Central memory CD8-positive, alpha-beta T cell (primary cell): ENCODE measurements at places on chromosomes 16 and 17.

- peak; percentile 76 for DNase-seq
Measured at GRCh38 chr16:3027983-3028715, 4.3 kb downstream of the THOC6 start.

- no peak for DNase-seq
Measured at GRCh38 chr17:68102318-68102758, 66.8 kb downstream of the KPNA2 start.

GRCh38 chr17:27550291-27550930 is 80.6 kb upstream of the LGALS9 start:
- DNase-seq, result no peak

DNA sequence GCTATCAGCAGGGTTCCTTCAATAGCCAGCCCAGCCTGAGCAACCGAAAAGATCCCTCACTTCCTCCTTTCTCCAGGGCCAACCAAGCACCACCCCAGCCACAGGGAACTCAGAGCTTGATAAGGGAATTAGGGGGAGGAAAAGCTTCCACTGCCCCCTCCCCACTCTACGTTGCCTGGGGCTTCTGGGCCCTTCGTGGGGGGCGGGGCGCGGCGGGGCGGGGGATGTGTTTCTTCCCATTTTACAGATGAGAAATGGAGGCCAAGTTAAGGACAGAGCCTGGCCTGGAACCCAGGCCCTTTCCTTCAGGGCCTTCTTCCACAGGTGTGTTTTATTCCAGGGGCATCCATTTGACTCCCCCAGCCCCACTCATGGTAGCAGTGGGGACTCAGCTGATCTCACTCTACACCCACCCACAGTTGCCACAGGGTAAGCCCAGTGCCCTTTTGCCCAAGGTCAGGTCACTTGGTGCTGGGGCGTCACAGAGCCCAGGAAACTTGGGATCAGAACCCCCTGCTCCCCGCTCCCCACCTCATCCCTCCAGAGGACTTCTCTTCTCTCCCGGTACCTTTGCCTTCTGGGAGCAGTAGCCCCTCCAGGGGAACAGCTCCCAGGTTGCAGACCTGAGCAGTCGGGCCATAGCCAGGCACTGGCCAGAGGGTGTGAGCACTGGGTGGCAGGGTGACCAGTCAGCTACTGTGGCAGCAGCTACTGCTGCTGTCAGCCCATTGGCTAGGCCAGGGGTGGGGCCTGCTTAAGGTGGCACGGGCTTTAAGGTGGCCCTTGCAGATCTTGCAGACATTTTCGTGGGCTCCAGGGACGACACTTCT is at the start of gene LDHD:
TSS of gene LDHD (minus strand) at position 700 of the 830 bp plus-strand sequence. CDS start at position 640, 60 bp downstream.
- no peak for DNase-seq

DNA sequence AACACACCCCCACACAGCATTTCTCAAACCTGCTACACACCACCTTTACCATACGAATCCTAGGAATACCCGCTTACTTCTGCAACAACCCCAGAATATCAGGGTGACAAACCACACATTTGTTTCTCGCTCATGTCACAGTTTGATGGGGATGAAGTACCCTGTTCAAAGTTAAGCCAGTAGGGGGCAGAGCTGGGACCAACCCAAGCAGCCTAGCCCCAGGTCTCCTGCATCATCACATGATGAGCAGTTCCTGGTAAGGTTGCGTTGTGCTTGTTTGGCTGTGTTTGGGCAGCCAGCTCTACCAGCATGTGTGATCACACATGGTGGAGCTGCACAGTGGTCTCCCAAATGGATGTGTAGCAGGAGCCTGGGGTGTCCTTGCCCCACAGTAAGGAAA is 103.6 kb upstream of the C16orf82 start:
- DNase-seq, result no peak
